Activated CD4-positive, alpha-beta memory T cell treated with anti-CD3 and anti-CD28 coated beads for 36 hours (primary cell): ENCODE measurements at places on chromosomes 5 and 9. TPM values are rescaled to one million over a fixed set of nuclear protein-coding genes. Genes with fewer than 3 reads are reported as not detected.

DNA sequence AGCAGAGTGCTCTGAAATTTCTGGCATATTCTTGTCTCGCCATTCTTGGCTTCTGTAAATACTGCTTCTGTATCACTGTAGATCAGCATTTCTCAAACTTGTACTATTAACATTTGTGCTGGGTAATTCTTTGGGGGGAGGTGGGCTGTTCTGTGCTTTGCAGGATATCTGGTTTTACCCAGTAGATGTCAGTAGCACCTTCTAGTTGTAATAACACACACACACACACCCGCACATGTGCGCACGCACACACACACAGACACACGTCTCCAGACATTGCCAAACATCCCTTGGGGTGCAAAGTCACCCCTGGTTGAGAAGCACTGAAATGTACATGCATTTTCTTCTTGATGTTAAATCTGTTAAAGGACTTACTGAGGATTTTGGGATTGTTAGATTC is 304.1 kb downstream of the MAT2B start:
- no peaks in the 10 kb centered on the region for H3K4me1 ChIP-seq
- H3K27me3 ChIP-seq: no peaks in the 10 kb centered on the region
- no peaks in the 10 kb centered on the region for H3K36me3 ChIP-seq
- no peak for DNase-seq
- no peak overlapping the region for H3K27ac ChIP-seq
- H3K4me3 ChIP-seq: no peak overlapping the region

DNA sequence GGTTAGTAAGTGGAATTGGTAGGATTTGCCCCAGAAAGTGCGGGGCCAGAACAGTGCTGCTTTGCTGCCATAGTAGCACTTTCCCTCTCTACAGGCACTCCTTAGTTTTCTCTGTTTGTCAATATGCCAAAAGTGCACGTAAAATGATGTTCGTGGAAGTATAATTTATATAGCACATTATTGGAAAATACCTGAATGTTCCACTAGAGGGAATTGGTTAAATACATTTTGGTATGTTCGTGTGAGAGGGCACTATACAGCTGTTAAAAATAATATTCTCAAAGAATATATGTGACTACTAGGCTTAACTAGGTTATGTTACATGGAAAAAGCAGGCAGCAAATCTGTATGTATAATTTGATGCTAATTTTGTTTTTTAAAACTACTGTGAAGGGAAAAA is 184.0 kb upstream of the GDNF start:
- H3K27me3 ChIP-seq: no peaks in the 10 kb centered on the region
- H3K4me1 ChIP-seq: no peaks in the 10 kb centered on the region
- no peak overlapping the region for H3K27ac ChIP-seq
- H3K4me3 ChIP-seq: no peak overlapping the region

- no peak for DNase-seq
- no peak overlapping the region for H3K27ac ChIP-seq
- H3K27me3 ChIP-seq: no peaks in the 10 kb centered on the region
- H3K36me3 ChIP-seq: peaks cover 2% of the 10 kb centered on the region
Observed at GRCh38 chr5:97355775-97356174, 172.7 kb upstream of the RIOK2 start.

GRCh38 chr5:140148508-140148907 is 22.8 kb downstream of the IGIP start:
- DNase-seq: no peak
- no peaks in the 10 kb centered on the region for H3K36me3 ChIP-seq
- no peak overlapping the region for H3K4me3 ChIP-seq

- peaks cover 7% of the 10 kb centered on the region for H3K27me3 ChIP-seq
- no peaks in the 10 kb centered on the region for H3K36me3 ChIP-seq
- no peak overlapping the region for H3K4me3 ChIP-seq
- no peak for DNase-seq
- H3K27ac ChIP-seq: no peak overlapping the region
Observed at GRCh38 chr5:103480246-103480645, 82.3 kb downstream of the NUDT12 start.

DNA sequence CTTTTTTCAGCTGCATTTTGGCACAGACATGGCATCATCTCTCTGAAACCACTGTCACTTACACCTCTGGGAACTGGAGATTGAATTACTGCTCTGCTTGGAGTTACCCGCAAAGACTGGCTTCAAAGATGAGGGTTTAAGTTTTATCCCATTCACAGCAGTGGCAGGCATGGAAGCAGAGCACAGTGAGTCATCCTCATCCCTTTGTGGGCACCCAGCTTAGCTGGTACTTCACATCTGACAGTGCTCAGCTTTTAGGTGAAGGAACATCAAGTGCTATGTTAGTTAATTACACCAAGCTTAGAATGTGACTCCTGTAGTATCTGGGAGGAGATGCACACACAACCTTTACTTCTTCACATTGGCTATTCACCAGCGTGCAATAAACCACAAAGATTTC is 24.8 kb upstream of the ALDH1A1 start:
- H3K4me1 ChIP-seq: no peaks in the 10 kb centered on the region
- no peaks in the 10 kb centered on the region for H3K36me3 ChIP-seq
- no peak for DNase-seq

DNA sequence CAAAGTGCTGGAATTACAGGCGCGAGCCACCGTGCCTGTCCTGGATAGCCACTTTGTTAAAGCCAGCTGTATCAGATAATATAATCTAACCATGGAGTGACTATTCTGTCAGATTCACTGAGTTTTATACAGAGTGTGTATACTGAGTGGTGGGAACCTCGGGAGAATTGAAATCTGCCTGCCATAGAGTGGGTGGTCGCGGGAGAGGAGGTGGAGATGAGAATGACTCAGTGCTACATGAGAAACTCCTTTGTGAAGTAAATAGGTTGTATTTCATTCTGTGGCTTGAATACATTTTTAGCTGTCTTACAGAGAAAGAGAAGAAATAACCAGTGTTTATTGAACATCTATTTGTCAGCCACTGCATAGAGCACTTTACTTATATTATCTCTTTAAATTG is 26.4 kb downstream of the ATP6V0E1 start:
- peaks cover 3% of the 10 kb centered on the region for H3K36me3 ChIP-seq
- no peaks in the 10 kb centered on the region for H3K27me3 ChIP-seq
- DNase-seq: peak; percentile 52
- no peak overlapping the region for H3K4me3 ChIP-seq
- H3K27ac ChIP-seq: peak overlapping the region; percentile 46
- peaks cover 47% of the 10 kb centered on the region for H3K4me1 ChIP-seq

DNA sequence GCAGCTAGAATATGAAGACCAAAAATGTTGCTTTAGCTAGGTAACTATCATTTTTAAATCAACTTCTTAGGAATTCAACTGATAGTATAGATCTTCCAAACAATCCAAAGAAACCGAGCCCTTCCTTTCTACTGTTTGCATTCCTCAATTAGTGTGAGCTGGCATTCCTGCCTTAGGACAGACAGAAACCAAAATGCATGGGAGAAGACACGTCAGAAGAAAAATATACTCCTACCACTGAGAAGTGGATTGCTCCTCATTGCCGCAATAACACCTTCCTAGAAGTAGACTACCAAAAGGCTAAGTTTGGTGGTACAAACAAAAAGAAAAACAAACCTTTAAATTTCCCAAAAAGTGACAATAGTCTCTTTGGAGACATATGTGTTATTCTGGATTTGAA is 440.0 kb downstream of the SEMA5A start:
- no peaks in the 10 kb centered on the region for H3K36me3 ChIP-seq
- no peak overlapping the region for H3K27ac ChIP-seq
- H3K27me3 ChIP-seq: no peaks in the 10 kb centered on the region
- no peak overlapping the region for H3K4me3 ChIP-seq

DNA sequence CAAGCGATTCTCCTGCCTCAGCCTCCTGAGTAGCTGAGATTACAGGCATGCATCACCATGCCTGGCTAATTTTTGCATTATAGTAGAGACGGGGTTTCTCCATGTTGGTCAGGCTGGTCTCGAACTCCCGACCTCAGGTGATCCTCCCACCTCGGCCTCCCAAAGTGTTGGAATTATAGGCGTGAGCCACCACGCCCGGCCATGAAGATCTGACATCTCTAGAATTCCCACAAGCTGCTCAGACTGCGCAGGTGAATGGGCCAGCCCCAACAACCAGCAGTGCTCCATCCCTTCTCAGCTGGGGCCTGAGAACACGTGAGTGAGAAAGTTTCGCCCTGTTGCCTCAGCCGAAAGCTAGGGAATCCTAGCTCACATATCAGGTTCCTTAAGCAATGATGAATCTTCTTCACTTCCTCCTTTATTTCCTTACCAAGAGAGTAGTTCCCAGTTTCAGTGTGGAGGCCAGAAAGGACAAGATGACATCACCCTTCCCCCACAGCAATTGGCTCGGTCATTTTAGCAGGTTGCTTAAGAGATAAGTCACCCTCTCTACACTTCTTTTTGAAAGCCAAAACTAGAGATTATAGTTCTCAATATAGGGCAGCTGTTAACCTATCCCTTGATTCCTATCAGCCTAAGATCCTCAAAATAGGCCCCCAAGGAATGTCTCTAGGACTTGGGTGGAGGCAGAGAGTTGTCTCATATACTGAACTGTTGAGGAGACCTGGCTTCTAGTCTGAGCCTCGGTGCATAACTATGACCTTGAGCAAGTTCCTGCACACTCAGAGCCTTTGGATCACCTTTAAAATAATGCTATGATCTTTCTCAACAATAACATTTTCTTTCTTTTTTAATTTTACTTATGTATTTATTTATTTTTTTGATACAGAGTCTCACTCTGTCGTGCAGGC is 23.9 kb upstream of the PPP2CA start:
- no peaks in the 10 kb centered on the region for H3K36me3 ChIP-seq
- no peak for DNase-seq
- H3K4me3 ChIP-seq: no peak overlapping the region
- H3K27ac ChIP-seq: no peak overlapping the region
- peaks cover 5% of the 10 kb centered on the region for H3K27me3 ChIP-seq
- H3K4me1 ChIP-seq: no peaks in the 10 kb centered on the region

- peak; percentile 91 for DNase-seq
- no peaks in the 10 kb centered on the region for H3K27me3 ChIP-seq
- H3K4me3 ChIP-seq: peak overlapping the region; percentile 30
- H3K27ac ChIP-seq: peak overlapping the region; percentile 92
Observed at GRCh38 chr9:125126019-125126746, 17.1 kb downstream of the SCAI start.

GRCh38 chr5:3077684-3078083 is 326.2 kb upstream of the IRX2 start:
- peaks cover 2% of the 10 kb centered on the region for H3K36me3 ChIP-seq
- H3K27me3 ChIP-seq: no peaks in the 10 kb centered on the region
- no peak overlapping the region for H3K27ac ChIP-seq
- H3K4me3 ChIP-seq: no peak overlapping the region

- no peaks in the 10 kb centered on the region for H3K27me3 ChIP-seq
- H3K36me3 ChIP-seq: peaks cover 10% of the 10 kb centered on the region
- peak overlapping the region; percentile 82 for H3K27ac ChIP-seq
Observed at GRCh38 chr9:128159522-128159783, 612 bp upstream of the BBLN start.

- H3K27me3 ChIP-seq: peaks cover 5% of the 10 kb centered on the region
- no peak overlapping the region for H3K4me3 ChIP-seq
- H3K36me3 ChIP-seq: no peaks in the 10 kb centered on the region
- no peak for DNase-seq
- H3K4me1 ChIP-seq: no peaks in the 10 kb centered on the region
- H3K27ac ChIP-seq: no peak overlapping the region
Observed at GRCh38 chr9:38092200-38092524, 23.1 kb upstream of the SHB start.

- peaks cover 2% of the 10 kb centered on the region for H3K36me3 ChIP-seq
- H3K27ac ChIP-seq: no peak overlapping the region
- DNase-seq: no peak
- H3K4me3 ChIP-seq: no peak overlapping the region
Observed at GRCh38 chr9:13295556-13295955, 16.1 kb upstream of the MPDZ start.

DNA sequence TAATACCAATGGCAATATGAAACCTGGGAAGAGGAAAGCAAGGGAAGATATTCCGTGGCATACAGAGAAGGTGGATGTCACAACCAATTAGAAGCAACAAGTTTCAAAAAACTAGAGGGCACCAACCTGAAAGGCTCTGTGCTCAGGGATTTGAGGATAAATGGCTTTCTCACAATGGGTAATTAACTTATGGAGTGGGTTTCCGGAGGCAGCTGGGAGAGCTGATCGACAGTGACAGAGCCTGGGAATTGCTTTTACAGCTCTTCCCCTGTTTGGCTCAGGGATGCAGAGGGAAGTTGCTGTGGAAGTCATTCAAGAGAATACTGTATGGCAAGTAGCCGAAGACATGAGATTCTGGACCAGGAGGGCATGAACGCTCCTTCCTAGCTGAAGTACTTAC is 237.0 kb downstream of the KIF4B start:
- no peak for DNase-seq
- no peak overlapping the region for H3K4me3 ChIP-seq
- H3K4me1 ChIP-seq: no peaks in the 10 kb centered on the region
- H3K36me3 ChIP-seq: no peaks in the 10 kb centered on the region
- peaks cover 3% of the 10 kb centered on the region for H3K27me3 ChIP-seq
- no peak overlapping the region for H3K27ac ChIP-seq

- no peak overlapping the region for H3K4me3 ChIP-seq
- H3K36me3 ChIP-seq: no peaks in the 10 kb centered on the region
- no peak overlapping the region for H3K27ac ChIP-seq
- H3K4me1 ChIP-seq: no peaks in the 10 kb centered on the region
Observed at GRCh38 chr9:36276781-36277181, 18.5 kb upstream of the GNE start.

GRCh38 chr9:113872485-113873143 is 3.5 kb upstream of the ZNF618 start:
- no peak overlapping the region for H3K4me3 ChIP-seq
- H3K27ac ChIP-seq: no peak overlapping the region
- peaks cover 1% of the 10 kb centered on the region for H3K36me3 ChIP-seq

GRCh38 chr5:61167382-61167781 is 5.1 kb upstream of the SMIM15 start:
- H3K36me3 ChIP-seq: peaks cover 7% of the 10 kb centered on the region
- no peak for DNase-seq

DNA sequence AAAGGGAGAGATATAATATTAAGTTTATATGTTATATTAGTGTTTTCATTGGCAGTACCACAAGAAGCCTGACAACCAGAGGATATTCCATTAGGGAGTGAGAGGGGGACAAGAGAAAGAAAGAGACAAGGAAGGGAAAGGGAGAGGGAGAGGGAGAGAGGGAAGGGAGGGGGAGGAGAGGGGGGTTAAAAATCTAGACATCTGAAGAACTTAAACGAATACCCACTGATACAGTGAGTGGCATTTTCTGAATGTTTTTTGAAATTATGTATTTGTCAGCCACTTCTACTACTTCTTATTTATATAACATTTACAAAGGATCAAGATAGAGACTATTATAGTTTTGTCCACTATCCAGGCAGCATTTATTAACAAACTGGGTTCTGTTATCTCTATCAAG is 11.6 kb upstream of the CEP120 start:
- peaks cover 18% of the 10 kb centered on the region for H3K4me1 ChIP-seq
- H3K27me3 ChIP-seq: peaks cover 6% of the 10 kb centered on the region
- H3K4me3 ChIP-seq: no peak overlapping the region
- no peaks in the 10 kb centered on the region for H3K36me3 ChIP-seq
- DNase-seq: no peak

Gene CDKN2B-AS1
- total RNA-seq: 0.59 TPM

Gene AFAP1L1
- not detected for total RNA-seq

Gene PLAC8L1
- 0.36 TPM for total RNA-seq

Gene PCDHGA2
- total RNA-seq: not detected

Gene PCDHGA10
- 0.07 TPM for total RNA-seq

Gene FOXD4L4
- total RNA-seq: not detected

Gene KCNN2
- total RNA-seq: not detected

Gene SLC25A48
- total RNA-seq: not detected

Gene ST8SIA4
- total RNA-seq: 35.1 TPM

Gene SKP1
- 286 TPM for total RNA-seq

Gene TRIM36
- total RNA-seq: not detected

Gene SLC34A3
- not detected for total RNA-seq

Gene SOHLH1
- not detected for total RNA-seq
